ENCODE measurements at places on chromosomes 2 and 18. TPM values are rescaled to one million over a fixed set of nuclear protein-coding genes. Genes with fewer than 3 reads are reported as not detected.
A peak's percentile ranks its signal among the peaks of the same experiment; 100 is the strongest.

- no peak for DNase-seq
Observed at GRCh38 chr2:108704871-108705270, 14.4 kb upstream of the RANBP2 start.

DNA sequence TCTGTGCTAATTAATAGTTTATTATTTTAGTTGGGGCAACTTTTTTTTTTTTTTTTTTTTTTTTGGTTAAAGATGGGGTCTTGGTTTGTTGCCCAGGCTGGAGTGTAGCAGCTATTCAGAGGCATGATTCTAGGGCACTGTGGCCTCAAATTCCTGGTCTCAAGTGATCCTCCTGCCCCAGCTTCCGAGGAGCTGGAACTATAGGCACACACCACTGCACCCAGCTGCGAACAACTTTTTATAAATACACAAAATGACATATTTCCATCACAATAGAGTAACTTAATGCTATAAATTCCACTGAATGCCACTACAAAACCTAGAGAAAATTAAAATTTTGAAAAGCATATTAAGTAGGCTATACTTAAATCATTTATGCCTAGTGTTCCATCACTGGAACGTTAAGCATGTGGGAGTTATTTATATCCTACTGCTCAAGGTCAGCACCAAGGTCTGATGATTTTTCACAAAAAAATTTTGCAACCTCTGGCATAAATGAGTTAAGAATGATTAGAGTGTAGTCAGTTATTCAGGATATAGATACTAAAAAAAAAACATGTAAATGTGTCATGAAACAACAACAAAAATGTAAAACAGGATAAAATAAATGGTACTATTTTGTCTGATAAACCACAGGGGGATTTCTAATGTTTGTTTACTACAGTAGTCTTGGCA is 46.8 kb downstream of the GFPT1 start:
- DNase-seq, result no peak

DNA sequence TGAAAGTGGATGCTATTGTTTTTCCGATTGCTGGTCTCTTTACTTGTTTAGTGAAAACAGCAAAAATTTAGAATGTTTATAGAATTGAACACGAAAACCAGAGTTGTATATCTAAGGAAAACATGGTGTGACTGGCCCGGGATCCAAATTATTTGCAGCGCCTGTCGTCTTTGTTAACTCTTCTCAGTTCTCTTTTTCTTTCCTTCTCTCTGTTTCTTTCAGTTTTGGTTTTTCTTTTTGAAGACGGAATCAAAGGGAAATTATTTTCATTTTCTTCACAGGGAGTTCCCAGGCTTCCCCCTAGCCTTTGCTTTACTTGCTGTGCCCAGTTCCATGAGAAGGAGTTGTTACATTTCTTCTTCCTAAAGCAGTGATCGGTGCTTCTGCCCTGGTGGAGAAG is 76.0 kb downstream of the AGAP1 start:
- DNase-seq, result no peak

The NT5DC4 gene
- polyA plus RNA-seq, result 0.08 TPM

DNA sequence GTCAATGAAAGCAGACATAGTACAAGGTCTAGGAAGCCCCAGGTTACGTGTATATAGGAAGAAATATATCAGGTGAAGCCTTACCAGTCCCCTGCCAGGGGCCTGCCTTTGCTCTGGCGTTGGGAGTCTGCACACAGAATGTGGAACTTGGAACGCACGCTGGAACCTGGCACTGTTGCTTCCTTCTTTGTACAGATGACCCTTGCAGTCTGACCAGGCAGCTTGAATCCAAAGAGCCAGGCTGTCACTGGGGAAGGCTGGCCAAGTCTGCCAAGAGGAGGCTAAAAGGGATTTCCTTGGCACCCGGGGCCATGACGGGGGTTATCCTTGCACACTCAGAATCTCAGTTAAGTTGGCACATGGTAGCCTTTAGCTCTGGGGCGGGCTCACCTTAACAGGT is 39.5 kb downstream of the TMEM247 start:
- no peak for DNase-seq

DNA sequence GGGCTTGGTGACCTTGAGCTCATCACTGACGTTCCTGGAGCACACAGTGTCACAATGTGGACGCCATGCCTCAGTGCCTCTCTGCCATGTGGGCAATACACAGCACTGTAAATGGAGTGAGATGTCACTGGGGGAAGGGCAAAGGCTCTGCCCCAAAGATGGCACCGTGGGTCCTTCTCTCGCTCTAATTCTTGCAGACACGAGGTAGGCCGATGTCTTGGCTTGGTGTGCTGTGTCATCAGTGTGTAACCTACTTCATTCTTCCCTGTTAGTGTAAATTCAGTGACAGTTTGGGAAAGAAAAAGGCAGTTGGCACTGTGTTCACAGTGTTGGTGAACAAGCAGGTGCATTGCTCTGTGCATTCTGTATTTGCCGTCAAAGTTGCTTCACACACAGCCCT is 309.3 kb upstream of the MYT1L start:
- no peak for DNase-seq

The ATP6V1B1 gene
- polyA plus RNA-seq, result 78.8 TPM

The IFIH1 gene
- 8.0 TPM for polyA plus RNA-seq

DNA sequence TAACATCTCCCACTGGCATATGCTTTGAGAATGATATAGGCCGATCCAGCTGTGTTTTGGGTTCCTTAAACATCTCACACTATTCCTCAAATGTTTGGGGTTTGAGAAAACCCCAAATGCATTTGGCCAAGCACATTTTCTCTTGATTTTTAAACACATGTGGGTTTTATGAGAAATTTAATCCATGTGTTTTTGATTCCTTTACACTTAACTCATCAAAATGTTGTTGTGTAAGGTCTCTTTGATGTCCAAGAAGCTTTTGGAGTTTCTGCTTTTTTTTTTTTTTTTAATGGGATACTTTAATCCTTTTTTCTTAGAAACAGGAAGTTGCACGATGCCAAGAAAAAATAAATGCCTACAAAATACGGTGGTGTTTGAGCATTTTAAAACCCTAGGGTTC is 339.8 kb upstream of the TCF4 start:
- DNase-seq, result no peak

DNA sequence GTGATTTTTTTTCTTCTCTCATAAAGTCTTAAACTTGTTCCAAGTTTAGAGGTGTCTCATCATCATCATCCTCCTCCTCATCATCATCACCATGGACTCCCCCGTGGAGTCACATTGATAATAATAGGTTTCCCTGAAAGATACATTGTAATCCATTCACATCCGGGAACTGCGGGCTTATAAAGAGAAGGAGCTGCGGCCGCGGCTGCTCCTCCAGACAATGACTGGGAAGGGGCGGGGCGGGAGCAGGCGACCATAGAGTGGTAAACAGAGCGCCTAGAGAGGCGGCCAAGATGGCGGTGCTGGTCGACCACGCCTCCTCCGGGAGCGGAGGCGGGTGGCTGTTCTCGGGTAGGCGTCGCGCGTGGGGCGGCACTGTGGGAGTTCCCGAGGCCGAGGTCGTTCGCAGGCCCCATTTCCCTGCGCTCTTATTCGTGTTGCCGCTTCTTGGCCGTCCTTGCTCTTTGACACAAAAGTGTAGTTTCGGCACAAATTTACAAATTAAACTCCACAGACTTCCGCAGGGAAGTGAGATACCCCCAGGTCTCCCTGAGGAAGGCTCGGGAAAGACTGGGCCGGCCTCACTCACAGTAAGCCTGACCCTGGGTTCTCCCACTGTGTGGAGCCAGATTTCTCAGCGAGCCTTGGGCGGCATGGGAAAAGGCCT is 1.8 kb upstream of the TCF4 start:
- peak; percentile 92 for DNase-seq

DNA sequence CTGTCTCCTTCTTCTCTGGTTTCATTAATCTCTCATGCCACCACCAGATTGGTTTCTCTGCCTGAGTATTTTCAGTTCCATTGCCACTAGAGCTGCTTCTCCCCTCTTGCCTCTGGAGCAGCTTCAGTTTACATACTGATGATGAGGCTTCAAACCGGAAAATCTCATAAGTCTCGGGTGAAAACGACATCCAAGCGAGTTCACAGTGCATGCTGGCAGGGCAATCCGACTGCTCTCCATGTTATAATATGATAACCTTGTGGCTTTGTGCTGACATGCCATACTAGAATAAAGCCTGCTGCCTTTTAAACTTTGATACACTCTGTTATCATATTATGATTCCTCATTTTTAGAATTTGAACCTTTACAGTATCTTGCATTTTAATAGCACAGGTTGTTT is 153.5 kb downstream of the PRPF40A start:
- no peak for DNase-seq

The GPBAR1 gene
- 2.4 TPM for polyA plus RNA-seq

GRCh38 chr2:198916548-198917080 is 541.1 kb downstream of the SATB2 start:
- no peak for DNase-seq

The SCYGR2 gene
- not detected for polyA plus RNA-seq

GRCh38 chr2:231172025-231172424 is 26.4 kb upstream of the ARMC9 start:
- no peak for DNase-seq

- no peak for DNase-seq
Observed at GRCh38 chr2:171173087-171173486, 12.4 kb upstream of the TLK1 start.

GRCh38 chr2:233563663-233564430 is 2.7 kb downstream of the USP40 start:
- DNase-seq, result no peak

DNA sequence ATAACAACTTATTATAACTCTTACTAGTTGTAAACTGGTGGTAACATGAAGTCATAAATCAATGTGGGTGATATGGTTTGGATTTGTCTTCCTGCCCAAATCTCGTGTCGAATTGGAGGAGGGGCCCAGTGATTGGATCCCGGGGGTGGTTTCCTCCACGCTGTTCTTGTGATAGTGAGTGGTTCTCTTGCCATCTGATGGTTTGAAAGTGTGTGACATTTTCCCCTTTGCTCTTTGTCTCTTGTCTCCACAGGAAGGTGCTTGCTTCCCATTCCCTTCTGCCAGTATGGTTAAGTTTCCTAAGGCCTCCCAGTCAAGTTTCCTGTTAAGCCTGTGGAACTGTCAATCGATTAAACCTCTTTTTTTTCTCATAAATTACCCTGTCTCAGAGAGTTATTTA is 321.6 kb downstream of the DSEL start:
- no peak for DNase-seq

GRCh38 chr2:67268797-67269196 is 128.3 kb upstream of the ETAA1 start:
- DNase-seq, result no peak

The EFHD1 gene
- 79.4 TPM for polyA plus RNA-seq

DNA sequence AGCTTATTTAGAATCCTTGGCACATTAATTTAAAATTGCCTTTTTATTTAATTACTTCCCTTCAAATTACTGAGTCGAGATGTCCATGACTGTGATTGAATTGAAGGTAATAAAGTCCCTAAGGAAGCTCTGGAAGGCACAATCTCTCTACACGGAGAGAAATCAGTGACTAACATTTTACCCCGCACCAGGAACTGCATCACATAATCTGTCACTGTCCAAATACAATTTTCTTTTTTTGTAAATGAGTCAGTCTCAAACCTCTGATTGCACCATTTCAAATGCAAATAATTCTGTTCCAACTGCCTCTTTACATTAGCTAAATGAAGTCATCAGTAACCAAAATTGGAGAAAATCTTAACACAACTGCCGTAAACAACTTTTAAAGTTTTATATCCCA is 311.9 kb downstream of the CCDC178 start:
- no peak for DNase-seq

The CCDC74B gene
- 14.4 TPM for polyA plus RNA-seq

GRCh38 chr2:175445281-175445680 is 263.8 kb upstream of the ATP5MC3 start:
- no peak for DNase-seq

The RAB31 gene
- polyA plus RNA-seq, result 27.3 TPM

- no peak for DNase-seq
Observed at GRCh38 chr18:43893001-43893637, 615.8 kb upstream of the SYT4 start.

The MAPK4 gene
- polyA plus RNA-seq, result 10.5 TPM

The EN1 gene
- polyA plus RNA-seq, result not detected

GRCh38 chr2:25558262-25558661 is 115.1 kb downstream of the DTNB start:
- DNase-seq, result no peak

GRCh38 chr18:73286584-73286983 is 418.8 kb upstream of the NETO1 start:
- DNase-seq, result no peak

The CAVIN2 gene
- 47.7 TPM for polyA plus RNA-seq

DNA sequence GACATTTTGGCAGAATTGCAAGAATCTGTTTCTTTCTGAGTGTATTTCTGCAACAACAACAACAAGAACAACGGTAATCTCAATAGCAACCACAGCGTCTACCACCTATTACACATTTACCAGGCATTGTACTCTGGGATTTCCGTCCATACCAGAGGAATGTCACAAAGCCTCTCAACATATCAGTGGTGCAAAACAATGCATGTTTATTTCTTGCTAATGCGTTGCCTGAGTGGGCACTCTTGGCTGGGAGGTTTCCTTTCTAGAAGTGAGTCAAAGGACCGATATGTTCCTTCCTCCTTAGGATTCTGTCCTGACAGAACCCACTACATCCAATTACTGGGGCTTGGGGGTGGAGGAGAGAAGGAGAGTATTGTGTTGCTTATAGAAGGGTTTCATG is 585.6 kb downstream of the TSN start:
- no peak for DNase-seq

The MOGAT1 gene
- polyA plus RNA-seq, result not detected

- DNase-seq, result no peak
Observed at GRCh38 chr18:7728297-7728696, 161.2 kb downstream of the PTPRM start.

DNA sequence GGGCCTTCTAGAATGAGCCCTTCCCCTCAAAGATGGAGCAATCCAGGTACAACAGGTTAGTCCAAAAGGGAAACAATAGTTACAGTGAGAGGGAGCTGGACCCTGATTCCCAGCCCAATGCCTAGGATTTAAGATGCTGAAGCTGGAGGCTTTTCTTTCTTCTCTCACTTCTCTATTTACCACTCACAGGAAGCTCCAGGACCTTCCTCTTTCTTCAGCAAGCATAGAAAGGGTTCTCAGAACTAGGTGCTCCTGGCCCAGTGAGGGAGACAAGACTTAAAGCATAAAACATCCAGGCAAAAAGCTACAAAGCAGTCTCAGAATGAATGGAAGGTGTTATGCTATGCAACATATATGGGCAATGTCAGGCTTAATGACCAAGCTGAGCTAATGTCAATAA is 279.0 kb downstream of the SRBD1 start:
- DNase-seq, result no peak

The FSIP2 gene
- polyA plus RNA-seq, result 3.1 TPM

The UGT1A4 gene
- 0.03 TPM for polyA plus RNA-seq

The C2orf15 gene
- 9.9 TPM for polyA plus RNA-seq

The SLC4A3 gene
- polyA plus RNA-seq, result 8.2 TPM

The SLC14A1 gene
- 4.2 TPM for polyA plus RNA-seq

Measured in right renal pelvis (tissue), 4 donors.